Stimulated activated CD4-positive, alpha-beta T cell treated with anti-CD3 and anti-CD28 coated beads, TNF-alpha, amount 100 ng/mL, for 1 hour (primary cell): ENCODE measurements at places on chromosomes 4 and X.

DNA sequence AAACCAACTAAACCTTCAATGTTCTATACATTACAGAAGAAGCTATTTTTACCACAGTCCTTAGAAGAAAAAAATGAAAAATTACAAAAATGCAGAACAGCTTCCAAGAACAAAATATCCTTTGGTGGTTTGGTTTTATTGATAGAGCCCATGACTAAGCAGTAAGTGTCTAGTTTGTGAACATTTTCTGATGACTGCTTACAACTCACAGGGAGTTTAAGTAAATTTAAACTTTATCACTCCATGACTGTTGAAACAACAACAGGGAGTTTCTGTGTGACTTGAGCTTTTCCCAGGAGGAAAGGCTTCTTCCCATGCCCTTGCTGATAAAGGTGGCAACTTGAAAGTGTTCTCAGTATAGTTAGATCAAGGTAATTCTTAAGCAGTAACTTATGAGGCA, 2.9 kb downstream of the PF4 start:
- no peak for DNase-seq

DNA sequence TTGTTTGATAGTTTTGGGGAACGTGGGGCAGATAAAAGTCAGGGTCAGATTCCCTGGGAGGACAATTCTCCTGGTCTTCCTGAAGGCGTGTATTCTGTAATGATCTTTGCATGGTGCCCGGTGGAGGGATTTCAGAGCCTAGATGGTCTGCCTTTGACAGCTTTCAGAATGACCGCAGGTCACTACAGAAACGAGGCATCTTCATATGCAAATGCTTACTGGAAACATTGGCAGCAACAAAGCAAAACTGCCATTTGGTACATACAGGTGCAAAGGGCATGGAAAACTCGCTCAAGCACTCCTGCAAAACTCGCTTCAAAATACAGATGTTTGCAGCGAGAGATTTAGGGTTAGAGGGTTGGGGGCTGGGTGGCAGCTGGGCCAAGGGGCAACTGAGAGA, 8.8 kb downstream of the C4orf50 start:
- DNase-seq: no peak

DNA sequence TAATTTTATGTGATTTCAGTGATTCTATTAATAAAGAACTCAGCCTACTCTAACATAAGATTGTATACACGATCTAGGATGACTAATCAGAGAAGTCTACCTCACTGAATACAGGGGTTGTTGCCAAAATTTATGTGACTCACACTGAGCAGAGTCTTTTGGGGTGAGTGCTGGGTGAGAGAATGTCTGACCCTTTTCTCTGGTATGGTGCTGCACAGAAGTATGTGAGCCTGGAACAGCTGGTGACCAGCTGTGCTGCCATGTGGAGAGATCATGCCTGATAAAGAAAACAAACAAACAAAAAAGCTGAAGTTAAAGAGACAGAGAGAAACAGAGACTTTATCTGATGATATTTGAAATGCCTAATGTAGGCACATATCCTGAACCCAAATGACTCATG, 618.1 kb upstream of the GRIA3 start:
- DNase-seq: no peak

DNA sequence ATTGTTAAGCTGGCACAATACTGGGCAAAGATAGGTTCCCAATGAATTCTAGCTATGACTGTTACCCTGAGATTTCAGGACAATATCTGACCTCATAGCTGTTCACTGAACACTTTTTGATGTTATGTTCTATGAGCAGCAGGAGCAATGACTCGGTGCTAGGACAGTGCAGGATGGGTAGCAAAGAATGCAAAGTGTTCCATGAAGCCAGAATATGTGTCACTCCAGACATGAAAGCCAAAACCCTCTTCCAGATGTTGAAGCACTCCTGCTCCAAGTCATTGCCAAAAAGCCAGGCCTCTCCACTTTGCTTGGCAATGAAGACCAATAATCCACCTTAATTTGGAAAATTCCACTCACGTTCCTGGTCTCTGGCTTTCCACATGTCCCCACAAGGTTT, 300.9 kb upstream of the CPEB2 start:
- no peak for DNase-seq

GRCh38 chrX:33307911-33308354, 96.6 kb upstream of the DMD start:
- DNase-seq: no peak

- DNase-seq: no peak
Measured at GRCh38 chrX:285076-285677, 4.0 kb downstream of the PLCXD1 start.

- no peak for DNase-seq
Measured at GRCh38 chrX:150446995-150447394, 83.9 kb downstream of the MAMLD1 start.

GRCh38 chrX:44483965-44484606, 58.6 kb downstream of the FUNDC1 start:
- DNase-seq: no peak

GRCh38 chrX:10989386-10989785, 121.7 kb upstream of the HCCS start:
- no peak for DNase-seq

GRCh38 chrX:110746014-110746413, 49.6 kb downstream of the CHRDL1 start:
- DNase-seq: no peak

GRCh38 chr4:152929888-152930287, 6.2 kb upstream of the FHDC1 start:
- DNase-seq: no peak

GRCh38 chrX:69522052-69522451, 17.9 kb downstream of the NALF2 start:
- DNase-seq: no peak

GRCh38 chr4:123606336-123606735, 209.7 kb downstream of the SPRY1 start:
- DNase-seq: no peak

DNA sequence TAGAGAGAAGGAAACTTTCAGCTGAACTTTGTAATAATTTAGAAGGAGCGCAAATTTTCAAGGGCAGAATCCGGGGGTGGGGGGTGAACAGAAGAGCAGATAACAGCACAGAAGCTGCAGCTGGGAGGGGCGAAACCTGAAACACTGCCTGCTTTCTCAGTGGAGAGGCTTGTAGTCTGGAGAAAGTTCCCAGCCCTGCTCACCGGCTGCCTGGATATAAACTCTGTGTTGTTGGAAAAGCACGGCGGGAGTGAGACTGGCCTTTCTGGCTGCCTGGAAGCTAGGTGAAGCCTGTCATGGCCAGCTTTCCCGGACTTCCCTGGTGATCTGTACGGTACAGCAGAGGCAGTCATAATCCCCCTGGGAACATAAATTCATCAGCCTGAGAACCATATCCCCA, 1352.1 kb upstream of the DIAPH2 start:
- no peak for DNase-seq

- DNase-seq: no peak
Measured at GRCh38 chrX:45584717-45585116, 384.0 kb upstream of the DIPK2B start.
